Left ventricle myocardium inferior (tissue), 1 donor: ENCODE measurements at places on chromosomes 12 and 14.

- no peak for DNase-seq
Measured at GRCh38 chr12:90337018-90337417, 618.0 kb downstream of the CCER1 start.

DNA sequence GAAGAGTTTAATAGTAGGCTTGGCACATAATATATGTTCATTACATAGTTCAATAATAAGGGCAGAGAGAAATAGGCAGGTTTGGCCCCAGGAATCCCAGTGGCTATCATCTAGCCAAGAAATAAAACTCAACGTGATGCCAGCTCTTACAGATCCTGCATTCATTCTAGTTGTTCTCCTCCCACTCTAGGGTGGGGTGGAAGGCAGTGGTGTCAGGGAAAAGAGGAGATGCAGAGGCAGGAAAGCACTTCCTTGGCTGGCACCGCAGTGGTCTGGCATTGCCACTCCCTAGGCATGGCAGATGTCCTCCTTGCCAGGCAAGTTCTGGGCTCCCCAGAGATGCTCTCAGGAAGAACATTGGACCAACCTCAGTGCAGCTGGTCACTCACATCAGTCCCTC lies 383.6 kb downstream of the GRIN2B start:
- DNase-seq = no peak

DNA sequence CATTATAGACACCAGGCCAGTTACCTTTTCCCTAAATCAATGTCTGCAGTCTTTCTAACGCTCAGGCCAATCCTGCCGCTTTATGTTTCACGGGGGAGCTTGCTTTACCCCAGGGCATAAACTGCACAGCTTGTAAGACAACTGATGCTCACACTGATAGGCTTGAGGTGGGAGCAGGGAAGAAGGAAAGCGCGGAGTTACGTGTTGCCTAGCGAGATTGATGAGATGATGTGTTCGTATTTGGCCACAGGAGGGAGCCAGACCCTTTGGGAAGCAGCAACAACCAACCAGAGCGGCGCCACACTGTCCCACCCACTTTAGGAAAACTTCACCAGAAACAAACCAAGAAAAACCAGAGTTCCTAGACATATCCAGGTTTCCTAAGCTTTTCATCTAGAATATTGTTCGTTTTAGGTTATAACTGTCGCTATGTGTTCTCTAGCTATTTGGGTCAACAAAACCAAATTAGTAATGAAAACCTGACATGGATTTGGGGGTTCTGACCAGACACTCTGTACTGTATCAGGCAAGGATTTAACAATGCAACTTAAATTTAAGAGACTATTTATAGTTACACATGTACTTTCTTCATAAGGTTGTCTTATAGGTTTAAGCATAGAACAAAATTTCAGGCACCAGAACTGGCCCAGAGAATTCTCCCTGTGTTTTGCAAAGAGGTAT lies 2.4 kb downstream of the IL26 start:
- DNase-seq = peak; percentile 64

- peak; percentile 25 for DNase-seq
Measured at GRCh38 chr12:55930771-55931316, at the start of gene DGKA. Gene DGKA, plus strand, starts transcription at chr12:55931162. Its CDS starts 5,342 bp downstream, at chr12:55936504.

GRCh38 chr14:29109589-29109988 lies 343.0 kb downstream of the FOXG1 start:
- DNase-seq = no peak

DNA sequence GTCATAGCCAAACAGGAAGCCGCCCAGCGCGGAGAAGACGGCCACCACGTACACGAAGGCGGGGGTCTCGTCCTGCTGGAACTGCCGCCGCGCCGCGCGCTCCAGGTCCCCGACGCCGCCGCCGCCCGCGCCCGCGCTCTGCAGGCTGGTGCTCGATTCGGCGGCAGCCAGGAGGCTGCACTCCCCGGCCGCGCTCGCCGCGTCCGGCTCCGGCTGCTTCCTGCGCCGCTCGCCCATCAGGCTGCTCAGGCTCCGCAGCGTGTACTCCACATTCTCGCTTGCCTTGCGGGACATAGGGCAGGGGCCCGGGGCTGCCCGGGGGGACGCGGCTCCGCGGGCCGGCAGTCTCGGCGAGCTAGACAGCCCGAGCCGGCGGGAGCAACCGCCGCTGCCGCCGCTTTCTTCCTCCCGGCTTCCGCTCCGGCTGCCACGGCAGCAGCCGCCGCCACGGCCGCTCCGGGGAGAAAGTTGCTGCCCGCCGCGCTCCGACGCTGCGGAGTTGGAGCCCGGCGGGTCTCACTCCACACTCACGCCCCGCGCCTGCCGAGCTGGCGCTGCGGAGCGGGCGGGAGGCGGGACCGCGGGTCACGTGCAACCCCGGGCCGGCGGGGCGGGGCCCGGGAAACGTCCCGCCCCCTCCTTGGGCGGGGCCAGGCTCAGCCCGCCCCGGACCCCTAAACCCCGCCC lies at the start of gene SLC2A13:
SLC2A13 (minus strand) TSS at position 567 of the 687 bp plus-strand sequence; CDS start at position 294, 273 bp downstream.
- DNase-seq = peak; percentile 81

DNA sequence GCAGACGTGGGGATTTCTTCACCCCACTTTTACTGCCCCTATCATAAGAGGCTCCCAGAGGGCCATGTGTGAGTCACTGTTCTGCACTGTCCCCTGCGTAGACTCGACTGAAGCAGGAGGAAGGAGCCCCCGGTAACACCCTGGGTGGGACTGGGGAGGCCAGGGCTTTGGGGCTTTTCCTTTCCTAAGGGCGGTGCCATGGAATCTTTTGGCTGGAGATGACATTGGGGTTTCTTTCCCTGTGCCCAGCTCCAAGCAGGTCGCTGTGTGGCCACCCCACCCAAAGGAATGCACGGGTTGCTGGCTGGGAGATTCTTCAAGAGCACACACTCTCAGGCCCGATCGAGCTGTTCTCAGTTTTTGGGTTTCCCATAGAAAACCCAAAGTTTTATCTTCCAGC lies 62.3 kb upstream of the RIN3 start:
- DNase-seq = no peak

- no peak for DNase-seq
Measured at GRCh38 chr14:104434214-104435076, 145.1 kb upstream of the C14orf180 start.

- DNase-seq = no peak
Measured at GRCh38 chr12:67892259-67893021, 96.8 kb upstream of the IFNG-AS1 start.

- DNase-seq = no peak
Measured at GRCh38 chr12:3534511-3534910, 43.5 kb downstream of the PRMT8 start.

- DNase-seq = peak; percentile 55
Measured at GRCh38 chr12:57604992-57605810, 577 bp downstream of the DTX3 start.

DNA sequence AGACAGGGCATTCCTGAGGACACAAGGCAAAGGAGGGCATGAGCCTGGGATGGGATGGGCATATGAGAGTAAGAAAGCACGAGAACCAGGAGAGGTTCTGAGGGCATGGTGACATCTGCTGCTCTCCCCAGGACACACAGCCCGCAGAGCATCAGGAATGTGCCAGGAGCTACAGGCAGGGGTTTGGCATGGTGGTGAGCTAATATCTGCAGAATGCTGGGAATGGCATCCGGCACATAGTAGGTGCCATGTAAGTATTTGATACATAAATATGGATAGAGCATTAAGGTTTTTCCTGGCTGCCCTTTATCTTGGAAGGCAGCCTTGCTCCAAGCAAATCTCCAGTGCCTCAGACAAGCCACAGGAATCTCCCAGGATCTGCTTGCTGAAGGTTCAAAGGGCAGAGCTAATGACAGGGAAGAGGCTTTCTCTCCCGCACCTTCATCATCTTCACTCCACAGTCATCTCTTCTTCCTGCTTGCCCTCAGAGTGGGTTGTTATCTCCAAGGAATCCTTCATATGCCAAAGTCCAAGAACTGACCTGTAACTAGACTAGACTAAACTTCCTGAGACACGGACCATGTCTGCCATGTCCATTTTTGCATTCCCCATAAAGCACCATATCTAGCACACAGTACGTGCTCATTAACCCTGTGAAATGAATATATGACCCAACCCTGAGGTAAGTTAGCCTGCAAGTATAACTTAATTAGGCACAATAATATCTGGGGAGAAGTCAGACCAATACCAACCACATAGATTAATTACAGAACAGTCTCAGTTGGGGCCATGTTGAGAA lies 62.0 kb upstream of the SCN8A start:
- DNase-seq = no peak

DNA sequence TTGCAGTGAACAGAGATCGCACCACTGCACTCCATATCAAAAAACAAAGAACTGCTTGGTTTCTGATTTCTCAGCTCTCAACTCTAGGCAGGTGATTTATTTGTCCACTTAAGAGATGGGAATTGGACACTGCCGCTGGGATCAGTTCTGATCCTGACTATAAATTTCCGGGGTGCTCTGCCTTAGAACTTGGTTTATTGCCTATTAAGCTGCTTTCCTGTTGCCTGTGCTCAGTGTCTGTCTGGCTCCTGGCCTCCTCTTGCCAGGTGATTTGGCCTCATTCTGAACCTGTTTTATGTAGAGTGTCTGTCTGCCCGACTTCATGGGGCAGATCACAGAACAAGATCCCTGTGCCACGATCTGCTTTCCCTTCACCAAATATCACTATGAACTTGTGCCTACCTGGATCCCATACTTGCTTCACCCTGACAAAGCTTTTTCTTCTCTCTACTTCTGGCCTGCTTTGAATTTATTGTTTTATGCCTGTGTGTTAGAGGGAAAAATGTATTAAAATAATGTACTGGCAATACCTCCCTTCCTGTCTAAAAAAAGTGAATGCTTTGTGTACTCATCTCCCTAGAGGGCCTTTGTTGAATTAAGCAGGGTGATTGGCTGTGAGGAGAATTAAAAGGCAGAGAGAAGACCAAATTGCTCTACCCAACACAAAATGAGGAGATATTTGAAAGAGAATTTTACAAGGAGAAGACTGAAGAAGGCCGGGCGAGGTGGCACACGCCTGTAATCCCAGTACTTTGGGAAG lies 27.6 kb downstream of the CDKN1B start:
- no peak for DNase-seq

- peak; percentile 49 for DNase-seq
Measured at GRCh38 chr12:108801736-108802100, 55.7 kb downstream of the SSH1 start.

DNA sequence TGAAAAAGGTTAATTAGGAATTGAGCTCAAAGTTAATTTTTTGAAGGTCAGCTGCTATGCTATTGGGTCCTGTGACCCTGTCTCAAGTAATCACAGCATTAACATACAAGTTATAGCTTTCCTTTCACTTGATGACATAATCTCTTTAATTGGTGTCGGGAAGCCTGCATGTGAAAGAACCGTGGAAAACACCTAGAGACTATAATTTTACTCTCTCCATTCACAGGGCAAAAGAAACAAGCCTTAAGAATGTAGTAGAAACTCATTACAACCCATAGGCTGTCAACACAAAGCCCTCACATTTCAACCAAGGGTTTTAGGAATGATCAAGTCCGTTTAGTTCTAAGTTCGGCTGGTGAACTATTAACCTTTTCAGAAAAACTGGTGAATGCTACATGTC lies 104.4 kb downstream of the PPM1A start:
- DNase-seq = no peak

- DNase-seq = no peak
Measured at GRCh38 chr14:24360281-24360680, 7.7 kb upstream of the NFATC4 start.

DNA sequence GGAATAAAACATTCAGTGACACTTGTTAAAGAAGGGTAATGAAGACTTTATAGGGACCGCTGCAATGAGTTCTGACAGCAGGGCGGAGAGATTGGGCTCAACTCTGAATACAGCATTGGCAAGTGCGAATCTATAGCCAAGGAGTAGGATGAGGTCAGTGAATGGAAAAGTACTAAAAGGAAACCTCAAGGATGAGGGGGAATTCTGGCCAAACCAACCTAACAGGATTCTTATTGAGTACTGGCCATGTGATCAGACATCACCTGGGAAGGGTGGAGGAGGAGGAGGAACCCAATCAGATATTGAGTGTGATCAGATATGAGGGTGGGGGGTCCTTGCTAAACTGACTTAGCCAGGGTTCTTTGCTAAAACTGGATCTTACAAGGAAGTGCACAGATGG lies 31.0 kb downstream of the DRAM1 start:
- no peak for DNase-seq

GRCh38 chr14:38254571-38255407 lies 1.1 kb downstream of the CLEC14A start:
- peak; percentile 16 for DNase-seq

DNA sequence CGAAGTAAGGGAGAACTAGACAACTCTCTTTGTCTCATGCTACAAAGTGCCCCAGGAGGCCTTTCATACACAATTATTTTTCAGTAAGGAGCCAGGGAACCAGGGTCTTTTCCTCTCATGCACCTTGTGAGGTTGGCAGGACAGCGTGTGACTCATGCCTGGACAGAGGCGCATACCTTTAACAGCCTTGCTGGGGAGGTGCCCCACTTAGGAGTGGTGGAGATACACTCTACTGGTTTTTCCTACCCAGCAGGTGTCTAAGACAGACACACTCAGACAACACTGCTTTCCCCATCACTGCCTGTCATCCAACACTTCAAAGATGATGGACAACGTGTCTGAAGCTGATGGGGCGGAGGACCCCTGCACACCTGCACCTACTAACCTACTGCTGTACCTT lies 49.1 kb downstream of the B4GALNT3 start:
- DNase-seq = no peak

DNA sequence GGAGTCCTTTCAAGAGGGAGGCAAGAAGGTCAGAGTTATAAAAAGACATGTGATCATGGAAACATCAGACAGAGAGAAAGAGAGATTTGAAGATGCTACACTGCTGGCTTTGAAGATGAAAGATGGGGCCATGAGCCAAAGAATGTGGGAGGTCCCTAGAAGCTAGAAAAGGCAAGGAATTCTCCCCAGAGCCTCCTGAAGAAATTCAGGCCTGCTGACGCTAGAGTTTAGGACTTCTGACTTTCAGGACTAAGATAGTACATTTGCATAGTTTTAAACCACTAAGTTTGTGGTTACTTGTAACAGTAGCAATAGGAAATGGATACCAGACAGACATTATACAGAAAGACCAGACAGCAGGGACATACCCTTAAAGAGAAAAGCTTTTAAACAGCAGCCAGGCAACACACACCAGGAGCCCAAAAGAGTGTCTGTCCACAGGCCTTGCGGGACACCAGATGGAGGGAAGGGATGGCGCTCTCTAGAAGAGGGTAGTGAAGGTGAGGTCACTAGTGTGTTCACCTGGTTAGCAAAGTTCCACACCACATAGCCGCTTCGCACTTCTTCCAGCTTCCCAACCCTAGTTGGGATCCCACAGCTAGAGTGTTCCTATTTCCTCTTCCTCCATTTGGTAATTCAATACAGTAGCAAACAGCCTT lies 29.7 kb upstream of the CEBPE start:
- no peak for DNase-seq

- DNase-seq = no peak
Measured at GRCh38 chr14:79786522-79786921, 424.8 kb downstream of the DIO2 start.

DNA sequence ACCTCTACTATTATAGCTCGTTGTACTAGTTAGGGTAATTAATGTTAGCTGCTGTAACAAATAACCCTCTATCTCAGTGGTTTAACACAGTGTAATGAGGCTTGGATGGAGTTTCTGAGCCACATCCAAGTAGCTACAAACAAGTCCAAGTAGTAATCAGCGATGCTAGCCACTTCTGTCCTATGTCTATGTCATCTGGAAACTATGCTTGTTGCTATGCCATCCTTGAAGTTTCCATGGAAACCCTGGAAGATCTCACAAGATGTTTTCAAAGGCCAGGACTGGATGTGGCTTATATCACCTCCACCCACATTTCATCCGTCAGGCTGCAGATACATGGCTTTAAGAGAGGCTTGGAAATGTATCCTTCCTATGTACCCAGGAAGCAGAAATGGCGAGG lies 422.1 kb downstream of the AACS start:
- no peak for DNase-seq

GRCh38 chr12:99810718-99811593 lies 163.4 kb downstream of the GARIN6 start:
- DNase-seq = no peak

- DNase-seq = no peak
Measured at GRCh38 chr14:101457936-101458740, 103.2 kb upstream of the DIO3 start.
